Tongue (tissue), 3 donors: ENCODE measurements at places on chromosomes 7 and 10.

DNA sequence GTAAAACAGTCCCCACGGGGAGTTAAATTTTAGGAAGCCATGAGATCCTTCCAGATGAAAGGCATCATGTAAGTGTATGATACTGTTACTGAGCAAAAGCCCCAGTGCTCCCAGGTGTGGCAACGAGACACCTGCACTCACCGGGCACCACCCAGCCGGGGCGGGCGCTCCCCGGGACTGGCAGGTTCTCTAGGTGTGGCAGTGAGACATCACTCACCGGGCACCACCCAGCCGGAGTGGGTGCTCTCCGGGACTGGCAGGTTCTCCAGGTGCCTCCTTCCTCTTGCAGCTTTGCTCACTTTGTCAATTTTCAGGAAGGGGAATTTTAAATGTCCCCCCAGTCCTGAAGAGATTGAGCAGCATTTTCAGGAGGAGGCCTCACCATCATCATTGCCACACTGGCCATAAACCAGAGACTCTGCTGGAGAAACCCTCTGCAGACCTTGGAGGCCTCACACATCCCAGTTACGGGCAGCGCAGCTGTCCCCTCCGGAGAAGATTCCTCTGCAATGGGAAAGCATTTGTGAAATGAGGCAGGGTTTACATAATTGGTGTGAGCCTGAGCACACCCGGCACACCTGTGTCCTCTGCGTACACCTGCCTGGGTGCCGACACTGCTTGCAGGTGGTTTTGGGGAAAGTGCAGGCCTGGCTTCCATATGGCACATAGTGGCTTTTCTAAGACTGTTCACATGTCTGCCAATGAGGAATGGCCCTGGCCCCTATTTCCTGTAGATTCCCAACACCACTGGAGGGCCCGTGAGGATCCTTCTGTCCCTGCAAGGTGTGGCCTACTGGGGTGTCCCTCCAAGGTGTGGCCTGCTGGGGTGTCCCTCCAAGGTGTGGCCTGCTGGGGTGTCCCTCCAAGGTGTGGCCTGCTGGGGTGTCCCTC is 191.4 kb downstream of the EBF3 start:
- no peak for DNase-seq

DNA sequence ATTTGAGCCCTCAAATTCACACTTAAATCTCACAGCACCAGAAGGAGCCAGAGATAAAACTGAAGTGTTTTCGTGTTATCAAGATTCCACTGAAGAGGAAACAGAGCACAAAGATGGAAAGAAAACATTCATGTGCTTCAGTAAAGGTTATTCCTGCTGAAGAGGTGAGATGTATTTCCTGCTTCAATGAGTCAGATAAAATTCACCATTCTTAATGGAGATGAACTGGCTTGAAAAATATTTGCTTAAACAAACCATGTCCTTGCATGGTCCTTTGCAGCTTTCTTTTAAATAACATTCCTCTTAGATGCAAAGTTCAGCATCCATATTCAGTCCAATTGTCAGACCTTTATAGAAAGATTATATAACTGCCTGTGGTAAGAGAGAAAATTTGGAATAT is 294.2 kb downstream of the IPMK start:
- no peak for DNase-seq

GRCh38 chr7:36305226-36305625 is 84.4 kb upstream of the ANLN start:
- DNase-seq: no peak

DNA sequence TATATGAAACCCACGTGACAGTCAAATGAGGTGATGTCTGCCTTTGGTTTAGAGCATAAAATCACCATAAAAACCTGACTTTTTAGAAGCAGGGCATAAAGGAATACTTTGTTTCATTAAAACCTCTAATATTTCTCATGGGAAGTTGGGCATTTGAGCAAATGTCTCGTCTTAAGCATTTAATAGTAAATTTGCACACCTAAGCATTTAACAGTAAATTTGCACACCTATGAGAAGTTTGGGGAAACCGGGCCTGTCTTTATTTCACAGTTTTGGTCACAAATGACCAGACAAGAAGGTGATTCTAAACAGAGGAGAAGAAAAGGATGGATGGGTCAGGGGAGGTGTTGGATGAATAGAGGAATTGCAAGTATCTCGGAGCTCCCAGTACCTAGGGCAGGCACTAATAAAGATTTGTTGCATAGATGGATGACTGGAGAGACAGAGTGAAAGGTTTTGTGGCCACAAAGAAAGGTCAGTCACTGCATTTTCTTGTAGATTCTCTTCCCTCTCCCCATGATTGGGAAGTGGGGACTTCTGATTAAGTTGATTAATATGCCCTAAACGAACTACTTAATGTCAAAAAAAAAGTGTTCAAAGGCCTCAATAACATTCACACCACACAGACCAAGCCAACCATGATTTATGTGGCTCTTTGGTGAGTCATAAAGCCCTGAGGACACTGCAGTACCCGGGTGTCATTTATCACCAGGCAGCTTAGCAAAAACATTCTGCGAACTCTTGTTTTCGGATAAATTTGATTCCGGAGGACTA is 158.2 kb downstream of the SPAG6 start:
- DNase-seq: no peak

- no peak for DNase-seq
Observed at GRCh38 chr10:106296750-106297392, 867.6 kb downstream of the SORCS1 start.

- no peak for DNase-seq
Observed at GRCh38 chr7:46654546-46655443, 733.7 kb upstream of the IGFBP3 start.

GRCh38 chr7:28890137-28890536 is 68.0 kb downstream of the TRIL start:
- no peak for DNase-seq

- peak; percentile 84 for DNase-seq
Observed at GRCh38 chr10:122113161-122113944, 124.4 kb downstream of the TACC2 start.

DNA sequence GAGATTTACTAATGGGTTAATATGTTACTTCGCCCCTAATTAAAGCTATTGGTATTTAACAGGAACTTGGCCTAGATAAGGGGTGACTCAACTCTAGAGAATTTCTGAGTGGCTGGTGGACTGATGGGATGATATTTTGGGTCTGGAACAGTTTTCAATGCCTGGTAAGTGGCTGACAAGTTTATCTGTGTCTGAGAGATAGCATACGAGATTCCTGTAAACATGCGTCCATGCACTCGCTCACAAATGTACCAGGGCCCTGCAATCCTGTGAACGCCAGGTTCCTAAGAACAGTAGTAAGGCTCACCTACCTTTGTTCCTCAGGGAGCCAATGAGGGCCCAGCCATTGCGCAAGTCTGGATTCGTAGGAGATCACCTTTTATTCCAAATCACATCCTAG is 683.8 kb upstream of the ANKRD30A start:
- no peak for DNase-seq

GRCh38 chr10:106705681-106706100 is 458.8 kb downstream of the SORCS1 start:
- peak; percentile 95 for DNase-seq

- DNase-seq: no peak
Observed at GRCh38 chr7:120043250-120043649, 229.7 kb upstream of the KCND2 start.

DNA sequence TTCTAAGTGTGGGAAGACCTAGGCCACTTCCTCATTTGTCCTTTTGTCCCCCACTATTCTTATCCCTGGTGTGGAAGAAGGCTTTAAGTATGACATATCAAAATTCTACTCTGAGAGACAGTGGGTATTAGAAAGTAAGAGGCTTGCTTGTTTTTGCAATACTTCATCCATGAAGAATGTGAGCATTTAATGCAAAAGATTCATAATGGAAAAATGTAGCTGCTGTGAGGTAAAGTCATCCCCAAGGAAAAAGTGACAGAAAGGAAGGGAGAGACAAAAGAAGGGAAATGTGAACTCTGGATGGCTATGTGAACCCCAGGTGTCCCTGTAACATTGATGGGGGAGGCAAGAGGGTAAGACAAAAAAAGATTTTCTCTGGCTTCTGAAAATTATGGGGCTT is 607.5 kb downstream of the SORCS1 start:
- peak; percentile 21 for DNase-seq

- no peak for DNase-seq
Observed at GRCh38 chr10:119274519-119275045, 67.2 kb downstream of the GRK5 start.

GRCh38 chr7:46006212-46006611 is 85.1 kb upstream of the IGFBP3 start:
- DNase-seq: no peak

DNA sequence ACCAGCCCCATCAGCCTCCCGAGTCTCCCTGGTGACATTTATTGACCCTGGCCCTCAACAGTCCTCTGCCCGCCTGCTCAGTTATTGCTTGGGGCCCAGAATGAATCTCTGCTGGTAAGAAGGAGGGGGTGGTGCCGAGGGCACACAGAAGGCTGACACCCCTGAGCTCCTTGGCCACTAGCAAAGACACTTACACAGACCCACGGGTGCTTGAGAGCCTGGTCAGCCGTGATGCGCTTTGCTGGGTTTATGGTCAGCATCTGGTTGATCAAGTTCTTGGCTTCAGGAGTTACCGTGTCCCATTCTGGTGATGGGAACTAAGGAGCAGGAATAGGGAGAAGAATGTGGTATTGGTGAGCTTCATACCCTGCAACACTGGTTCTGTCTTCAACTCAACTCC is 27.3 kb downstream of the CAMK2G start:
- DNase-seq: no peak

DNA sequence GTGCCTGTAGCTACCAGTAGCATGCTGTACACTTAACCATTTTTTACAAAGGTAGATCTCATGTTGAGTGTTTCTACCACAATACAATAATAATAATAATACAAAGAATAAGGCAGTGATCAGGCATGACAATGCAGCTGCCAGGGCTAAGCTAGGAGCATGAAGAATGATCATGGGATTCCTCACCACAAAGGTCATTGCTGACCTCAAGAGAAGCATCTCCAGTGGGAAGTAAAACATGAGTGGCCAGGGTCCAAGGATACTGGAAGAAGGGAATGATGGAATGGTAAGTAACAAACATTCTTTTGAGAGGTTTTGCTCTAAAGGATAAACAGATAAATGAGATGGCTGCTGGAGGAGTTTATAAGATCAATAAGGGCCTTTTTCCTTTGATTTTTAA is 591.1 kb downstream of the TNS3 start:
- no peak for DNase-seq

GRCh38 chr10:68684413-68684812 is 36.6 kb upstream of the CCAR1 start:
- no peak for DNase-seq

DNA sequence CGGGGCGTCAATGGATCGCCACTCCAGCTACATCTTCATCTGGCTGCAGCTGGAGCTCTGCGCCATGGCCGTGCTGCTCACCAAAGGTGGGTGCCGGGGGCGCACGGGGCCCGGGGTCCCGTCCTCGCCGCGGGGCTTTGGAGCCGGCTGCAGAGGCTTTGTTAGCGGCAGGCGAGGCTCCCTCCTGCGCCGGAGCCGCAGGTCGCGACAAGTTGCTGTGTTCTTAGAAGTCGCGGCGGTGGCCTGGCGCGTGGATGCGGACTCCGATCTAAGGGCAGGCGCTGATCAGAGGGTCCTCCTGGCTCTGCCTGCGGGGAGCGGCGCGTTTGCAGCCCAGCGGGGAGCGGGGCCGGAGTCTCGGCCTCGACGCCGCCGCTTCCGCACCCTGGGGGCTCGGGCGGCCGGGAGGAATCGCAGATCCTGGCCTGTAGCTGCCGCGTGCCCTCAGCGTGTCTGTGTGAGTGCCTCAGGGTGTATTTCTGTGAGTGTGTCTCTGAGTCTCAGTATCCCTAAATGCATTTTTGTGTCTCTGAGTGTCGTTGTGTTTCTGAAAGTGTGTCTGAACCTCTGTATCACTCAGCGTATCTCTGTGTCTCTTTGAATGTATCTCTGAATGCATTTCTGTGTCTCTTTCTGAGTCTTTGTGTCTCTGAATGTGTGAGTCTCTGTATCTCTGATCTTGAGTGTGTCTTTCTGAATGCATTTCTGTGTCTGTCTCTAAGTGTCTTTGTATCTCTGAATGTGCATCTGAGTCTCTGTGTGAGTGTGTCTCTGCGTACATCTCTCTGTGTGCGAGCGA is 766 bp downstream of the BAMBI start:
- peak; percentile 42 for DNase-seq

- peak; percentile 93 for DNase-seq
Observed at GRCh38 chr7:70006261-70006920, 408.1 kb downstream of the AUTS2 start.
